ENCODE measurements at places on chromosomes 1 and 21. TPM values are rescaled to one million over a fixed set of nuclear protein-coding genes. Genes with fewer than 3 reads are reported as not detected.
A peak's percentile ranks its signal among the peaks of the same experiment; 100 is the strongest.

DNA sequence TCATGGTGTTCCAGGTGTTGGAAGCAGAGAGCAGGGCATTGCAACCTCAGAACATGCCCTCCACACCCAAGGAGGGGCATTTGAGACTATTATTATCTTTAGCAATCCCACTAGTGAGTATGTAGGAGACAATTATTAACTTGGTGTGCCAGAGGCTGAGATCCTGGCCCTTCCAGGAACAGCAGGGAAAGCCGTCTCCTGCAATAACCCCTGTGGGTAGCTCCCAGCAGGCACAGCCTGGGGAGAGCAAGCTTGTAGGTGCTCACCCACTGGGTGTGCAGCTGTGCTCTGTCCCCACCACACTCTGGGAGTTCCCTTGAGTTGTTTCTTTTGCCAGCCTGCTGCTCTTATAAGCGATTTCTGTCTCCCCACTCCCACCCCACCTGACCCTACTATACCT is 10.3 kb downstream of the CFAP107 start:
- H3K4me1 ChIP-seq = no peaks in the 10 kb centered on the region
- H3K27ac ChIP-seq = no peak overlapping the region
- H3K4me3 ChIP-seq = no peak overlapping the region
- peaks cover 16% of the 10 kb centered on the region for H3K27me3 ChIP-seq

Gene GCSAML
- total RNA-seq = not detected

DNA sequence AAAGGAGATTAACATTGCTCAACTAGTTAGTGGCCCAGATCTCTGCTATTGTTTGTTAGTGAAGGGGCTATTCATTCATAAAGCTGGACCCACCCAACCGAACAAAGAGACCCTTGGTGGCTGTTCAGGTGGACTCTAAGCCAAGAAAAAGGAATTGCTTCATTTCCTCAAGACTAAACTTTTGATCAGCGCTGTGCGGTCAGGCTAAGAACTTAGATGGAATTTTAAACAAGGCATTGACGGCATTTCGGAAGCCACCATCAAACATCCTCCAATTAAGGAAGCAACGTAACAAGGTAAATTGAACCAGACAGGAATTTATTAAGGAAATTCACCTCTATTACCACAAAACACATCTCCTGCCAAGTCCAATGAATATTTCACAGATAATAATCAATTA is 19.9 kb upstream of the SHCBP1L start:
- H3K27ac ChIP-seq = no peak overlapping the region
- H3K36me3 ChIP-seq = no peaks in the 10 kb centered on the region
- no peaks in the 10 kb centered on the region for H3K4me1 ChIP-seq
- DNase-seq = no peak
- H3K27me3 ChIP-seq = peaks cover 13% of the 10 kb centered on the region

DNA sequence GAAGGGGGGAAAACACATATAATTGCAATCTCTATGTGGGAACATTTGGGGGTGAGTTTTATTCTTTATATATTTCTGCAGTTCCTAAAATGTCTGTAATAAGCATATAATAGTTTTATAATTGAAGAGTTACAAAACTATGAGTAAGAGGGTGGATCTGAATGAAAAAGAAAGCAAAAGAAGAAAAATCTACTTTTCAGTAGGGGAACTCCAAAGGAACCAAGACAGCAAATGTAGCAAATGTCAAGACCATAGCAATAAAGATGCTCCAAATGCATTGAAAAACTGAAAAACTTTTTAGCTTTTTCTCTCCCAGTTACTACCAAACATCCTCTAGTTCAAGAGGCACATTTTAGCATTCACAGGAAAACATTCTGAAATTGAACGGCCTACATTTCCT is 434.8 kb downstream of the LMO4 start:
- no peak for DNase-seq
- H3K4me3 ChIP-seq = no peak overlapping the region
- no peaks in the 10 kb centered on the region for H3K27me3 ChIP-seq
- no peaks in the 10 kb centered on the region for H3K36me3 ChIP-seq
- H3K27ac ChIP-seq = no peak overlapping the region

DNA sequence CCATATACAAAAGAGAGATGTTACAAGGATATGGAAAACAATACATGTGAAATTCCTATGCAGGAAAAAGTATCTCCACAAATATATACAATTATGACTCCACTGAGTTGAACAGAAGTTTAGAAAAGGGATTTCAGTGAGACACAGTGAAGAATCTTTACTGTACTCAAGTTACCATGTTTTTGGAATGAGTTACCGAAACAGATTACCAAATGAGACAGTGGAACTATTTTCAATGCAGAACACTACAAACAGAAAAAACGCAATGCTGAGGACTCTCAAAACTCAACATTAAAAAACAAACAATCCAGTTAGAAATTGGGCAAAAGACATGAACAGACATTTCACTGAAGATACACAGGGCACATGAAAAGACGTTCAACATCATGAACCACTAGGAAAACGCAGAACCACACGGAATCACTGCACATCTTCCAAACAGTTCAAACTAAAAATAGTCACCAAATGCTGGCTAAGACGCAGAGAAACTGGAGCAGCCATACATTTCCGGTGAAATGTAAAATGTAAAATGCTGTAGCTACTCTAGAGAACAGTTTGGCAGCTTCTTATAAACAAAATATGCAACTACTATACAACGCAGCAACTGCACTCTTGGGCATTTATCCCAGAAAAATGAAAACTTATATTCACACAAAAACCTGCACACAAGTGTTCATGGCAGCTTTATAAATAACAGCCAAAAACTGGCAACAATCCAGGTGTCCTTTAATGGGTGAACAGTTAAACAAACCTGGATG is 118.7 kb downstream of the UBR4 start:
- H3K4me3 ChIP-seq = no peak overlapping the region
- no peak for DNase-seq
- H3K27ac ChIP-seq = no peak overlapping the region
- H3K27me3 ChIP-seq = no peaks in the 10 kb centered on the region

DNA sequence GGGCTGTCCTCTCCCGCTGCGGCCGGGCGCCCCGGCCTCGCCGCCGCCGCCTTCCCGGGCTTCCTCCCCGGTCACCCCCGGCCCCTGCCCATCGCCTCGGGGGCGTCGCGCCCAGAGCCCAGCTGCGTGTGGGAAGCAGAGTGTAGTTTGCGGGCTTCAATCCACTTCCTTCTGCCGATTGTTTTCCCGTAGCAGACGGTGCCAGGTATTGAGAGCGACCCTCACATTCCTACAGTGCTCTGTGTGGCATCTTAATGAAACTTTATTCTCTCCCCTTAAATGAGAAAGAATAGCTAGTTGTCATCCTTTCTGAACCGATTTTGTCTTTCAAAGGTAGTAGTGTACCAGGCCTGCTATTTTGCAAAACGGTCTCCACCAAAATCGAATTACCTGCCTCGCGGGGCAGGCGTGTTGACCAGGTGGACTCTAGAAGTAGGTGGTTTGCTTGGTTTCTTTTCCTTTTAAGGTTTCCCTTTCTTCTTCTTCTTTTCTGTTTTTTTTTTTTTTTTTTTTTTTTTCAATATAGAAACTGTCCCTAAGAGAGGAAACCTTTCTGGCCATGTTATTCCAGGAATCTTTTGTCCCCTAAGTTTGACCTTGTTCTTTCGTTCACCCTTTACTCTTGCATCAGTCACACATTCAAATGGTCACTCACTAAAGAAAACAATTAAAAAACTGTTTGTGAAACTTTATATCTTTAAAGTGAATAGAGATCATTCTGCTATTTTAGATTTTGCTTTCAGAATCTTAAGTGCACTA is 881 bp downstream of the USP25 start:
- peak; percentile 25 for DNase-seq
- H3K4me3 ChIP-seq = peak overlapping the region; percentile 83
- H3K27me3 ChIP-seq = peaks cover 2% of the 10 kb centered on the region

GRCh38 chr21:45258466-45258865 is 29.2 kb downstream of the POFUT2 start:
- DNase-seq = no peak
- H3K27me3 ChIP-seq = peaks cover 9% of the 10 kb centered on the region
- H3K4me1 ChIP-seq = peaks cover 15% of the 10 kb centered on the region
- H3K4me3 ChIP-seq = no peak overlapping the region
- no peaks in the 10 kb centered on the region for H3K36me3 ChIP-seq

Gene RCAN1
- 8.6 TPM for total RNA-seq

Gene LCE6A
- total RNA-seq = not detected

Gene GJA4
- total RNA-seq = not detected
